ENCODE measurements at places on chromosomes 1 and 21.

- DNase-seq, result no peak
Measured at GRCh38 chr1:112881742-112882127, 74.3 kb downstream of the SLC16A1 start.

GRCh38 chr1:190258003-190258402 is 219.7 kb downstream of the BRINP3 start:
- no peak for DNase-seq

- DNase-seq, result no peak
Measured at GRCh38 chr21:40845441-40845995, 1.4 kb downstream of the DSCAM start.

DNA sequence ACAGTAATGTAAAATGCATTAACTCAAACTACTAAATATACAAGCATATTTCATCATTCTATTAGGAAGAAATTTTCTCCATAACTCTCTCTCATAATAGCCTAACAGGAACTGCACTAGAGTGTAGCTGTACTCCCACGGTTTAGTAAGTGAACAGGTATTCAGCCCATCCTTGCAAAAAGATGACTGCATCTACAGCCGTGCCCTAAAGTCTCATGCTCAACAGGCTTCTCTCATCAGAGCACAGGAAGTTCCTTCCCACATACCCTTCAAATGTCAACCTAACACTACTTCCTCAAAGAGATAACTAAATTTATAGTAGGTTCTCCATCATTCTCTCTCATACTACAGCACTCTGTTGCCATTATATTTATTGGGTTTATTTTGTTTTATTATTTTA is 251.6 kb downstream of the AKT3 start:
- no peak for DNase-seq

DNA sequence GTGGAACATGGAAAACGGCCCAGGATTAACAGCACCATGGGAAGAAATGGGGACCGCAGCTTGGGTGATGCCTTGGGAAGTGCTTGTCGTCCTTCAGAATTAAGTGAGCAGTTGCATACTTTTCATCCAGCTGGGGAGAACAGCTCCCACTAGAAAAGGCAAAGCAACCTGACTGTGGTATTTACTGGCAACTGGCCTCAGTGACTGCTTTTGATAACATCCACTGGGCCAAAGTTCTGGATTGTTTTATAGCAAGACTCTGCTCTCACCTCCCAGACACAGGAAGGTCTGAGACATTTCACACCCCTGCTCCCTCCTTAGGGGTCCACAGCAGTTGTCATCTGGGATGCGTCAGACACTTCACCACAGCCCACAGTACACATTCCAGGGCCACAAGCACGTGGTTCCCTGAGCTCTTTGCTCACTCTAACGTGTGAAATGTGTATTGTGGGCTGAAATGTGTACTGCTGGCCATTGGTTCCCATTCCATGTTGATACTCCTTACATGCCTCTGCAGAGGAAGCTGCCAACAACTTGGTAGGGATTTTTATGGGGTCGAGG is 6.6 kb downstream of the PAPPA2 start:
- DNase-seq, result no peak

DNA sequence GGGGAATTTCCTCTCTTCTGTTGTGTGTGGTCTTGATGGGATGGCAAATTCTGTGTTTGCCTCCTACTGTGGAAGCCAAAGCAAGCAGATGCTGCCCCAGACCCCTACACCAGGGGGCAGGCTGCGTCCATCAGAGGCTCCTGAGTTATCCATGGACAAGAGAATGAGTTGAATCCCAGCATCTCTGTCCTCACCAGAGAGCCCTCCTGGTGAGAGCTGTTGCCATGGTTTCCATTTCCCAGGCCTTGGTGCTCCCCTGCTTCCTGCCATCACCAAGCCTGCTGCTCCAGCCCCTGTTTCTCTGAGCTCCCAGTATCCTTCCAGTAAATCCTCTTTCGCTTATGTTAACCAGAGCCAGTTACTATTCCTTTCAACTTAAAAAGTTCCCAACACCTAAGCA is 20.4 kb upstream of the GNG12 start:
- DNase-seq, result no peak

DNA sequence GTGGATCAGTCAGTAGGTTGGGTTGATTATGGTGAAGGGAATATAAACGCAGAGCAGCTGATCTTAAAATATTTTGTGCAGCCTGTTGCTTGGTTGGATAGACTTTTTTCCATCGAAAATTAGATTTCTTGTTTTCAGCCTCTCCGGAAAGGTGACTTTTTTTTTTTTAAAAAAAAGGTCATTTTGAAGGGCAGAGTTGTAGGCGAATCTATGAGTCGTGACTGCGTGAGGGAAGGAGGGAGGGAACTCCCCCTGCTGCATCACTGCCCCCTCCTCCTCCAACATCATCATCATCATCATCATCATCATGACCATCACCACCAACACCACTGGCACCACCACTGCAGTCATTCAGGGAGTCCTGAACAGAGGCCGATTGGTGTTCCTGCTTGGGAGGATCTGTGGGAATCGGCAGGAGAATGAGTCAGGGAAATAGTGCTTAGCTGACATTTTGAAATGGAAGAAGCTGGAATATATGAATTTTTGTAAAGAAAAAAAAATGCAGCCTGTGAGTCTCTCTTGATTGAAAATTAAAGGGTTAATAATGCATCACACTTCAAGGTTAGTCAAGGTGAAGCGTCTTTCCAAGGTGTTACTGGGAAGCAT is 1.2 kb downstream of the ATP1B1 start:
- DNase-seq, result no peak

DNA sequence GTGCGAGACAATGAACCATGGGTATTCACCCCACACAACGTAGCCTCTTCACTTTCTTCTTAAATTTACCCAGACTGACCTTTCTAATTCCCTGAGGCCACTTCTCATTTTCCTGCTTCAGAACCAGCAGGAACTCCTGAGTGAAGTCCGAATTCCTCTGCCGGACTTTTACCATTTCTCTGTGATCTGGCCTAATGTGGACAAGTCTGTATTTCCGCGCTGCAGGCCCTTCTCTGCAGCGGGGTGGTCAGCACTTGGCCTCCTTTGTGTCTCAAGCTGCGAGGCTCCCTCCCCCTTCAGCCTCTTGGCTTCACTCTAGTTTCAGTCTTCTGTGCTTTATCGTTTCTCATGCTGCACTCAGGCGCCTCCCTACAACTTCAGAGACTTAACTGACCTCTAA is 9.4 kb upstream of the CTBS start:
- no peak for DNase-seq

Measured in NCI-H524 treated with DMSO at 0.1 percent for 48 hours (cell line).